ENCODE measurements at places on chromosomes 11 and 22.

DNA sequence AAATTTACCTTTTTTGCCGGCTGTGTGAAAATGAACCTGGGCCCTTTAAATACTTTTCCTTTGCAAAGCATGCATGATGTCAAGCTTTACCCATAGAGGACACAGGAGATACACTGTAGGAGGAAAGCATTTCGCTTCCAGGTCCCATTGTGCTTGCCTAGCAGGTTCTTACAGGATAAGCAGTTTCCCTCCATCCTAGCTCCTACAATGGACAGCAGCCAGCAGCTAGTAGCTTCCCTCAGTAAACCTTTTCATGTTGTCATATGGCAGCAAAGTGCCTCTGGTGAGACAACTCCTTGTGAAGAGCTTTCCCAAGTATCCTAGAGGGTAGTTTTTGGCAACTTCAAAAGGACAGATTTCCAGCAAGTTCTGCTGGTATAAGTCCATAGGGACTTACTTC is 78.4 kb downstream of the RBFOX2 start:
- no peak for DNase-seq

DNA sequence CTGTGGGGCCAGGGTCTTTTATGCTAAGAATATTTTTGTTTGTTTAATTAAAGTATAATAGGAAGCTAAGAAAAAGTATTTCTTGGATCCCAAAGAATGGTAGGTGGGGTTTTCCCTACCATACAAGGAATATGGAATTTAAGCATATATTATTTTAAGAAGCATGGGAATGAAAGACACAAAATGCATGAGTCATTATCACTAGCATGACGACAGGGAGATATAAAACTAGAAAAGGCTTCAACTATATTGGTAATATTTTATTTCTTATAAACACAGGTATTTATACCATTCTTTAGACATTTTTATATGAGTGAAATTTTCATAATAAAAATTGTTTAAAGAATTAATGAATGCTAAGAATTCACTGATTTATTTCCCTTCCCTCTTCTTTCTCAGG is 39.3 kb upstream of the SOX6 start:
- DNase-seq = no peak

GRCh38 chr11:123460012-123460700 is 30.1 kb downstream of the GRAMD1B start:
- DNase-seq = no peak

DNA sequence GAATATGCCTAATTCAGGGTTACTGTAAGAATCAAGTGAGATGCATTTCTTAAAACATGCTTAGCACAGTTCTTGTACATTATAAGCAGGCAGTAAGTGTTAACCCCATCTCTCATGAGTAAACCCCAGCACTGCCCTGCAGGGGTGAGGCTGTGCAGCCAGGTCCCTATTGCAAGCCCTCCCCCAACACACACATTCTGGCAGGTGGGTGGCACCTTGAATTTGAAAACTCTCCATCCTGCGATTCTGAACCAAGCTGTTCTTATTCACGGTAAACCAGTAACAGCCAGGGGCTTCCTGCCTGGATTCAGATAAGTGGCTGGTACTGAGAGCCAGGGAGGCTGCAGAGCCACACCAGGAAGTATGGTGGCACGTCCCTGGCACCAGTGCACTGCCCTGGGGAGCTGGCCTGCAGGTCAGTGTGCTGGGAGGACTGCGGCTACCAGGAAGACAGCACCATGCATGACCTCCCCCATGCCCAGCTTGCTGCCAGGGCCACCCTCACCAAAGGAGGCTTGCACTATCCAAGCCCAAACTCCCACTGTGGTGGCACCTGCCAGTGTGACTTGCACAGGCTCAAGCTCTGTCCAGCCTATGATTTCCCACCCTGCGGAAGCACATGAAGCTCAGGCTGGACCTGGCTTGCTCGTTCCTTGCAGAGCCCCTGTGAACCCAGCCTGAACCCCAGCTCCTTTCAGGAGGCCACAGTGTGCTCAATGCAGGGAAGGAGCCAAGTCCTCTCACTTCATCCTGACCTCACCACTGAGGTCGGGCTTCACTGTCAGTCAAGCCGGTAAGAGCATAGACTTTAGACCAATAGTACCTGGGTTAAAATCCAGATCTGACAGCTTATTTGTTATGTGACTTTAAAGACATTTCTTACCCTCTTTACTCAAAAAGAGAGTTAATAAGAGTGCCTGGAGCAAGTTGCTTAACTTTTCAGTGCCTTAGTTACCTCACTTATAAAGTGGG is 88.1 kb downstream of the MICAL2 start:
- no peak for DNase-seq

DNA sequence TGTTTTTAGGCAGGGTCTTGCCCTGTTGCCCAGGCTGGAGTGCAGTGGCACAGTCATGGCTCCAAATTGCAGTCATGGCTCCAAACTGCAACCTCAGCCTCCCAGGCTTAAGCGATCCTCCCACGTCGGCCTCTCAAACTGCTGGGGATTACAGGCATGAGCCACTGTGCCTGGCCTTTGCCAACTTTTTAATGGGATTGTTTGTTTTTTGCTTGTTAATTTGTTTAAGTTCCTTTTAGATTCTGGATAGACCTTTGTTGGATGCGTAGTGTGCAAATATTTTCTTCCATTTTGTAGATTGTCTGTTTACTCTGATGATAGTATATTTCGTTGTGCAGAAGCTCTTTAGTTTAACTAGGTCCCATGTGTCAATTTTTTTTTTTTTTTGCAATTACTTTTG is 10.0 kb upstream of the SCGB1D1 start:
- no peak for DNase-seq

DNA sequence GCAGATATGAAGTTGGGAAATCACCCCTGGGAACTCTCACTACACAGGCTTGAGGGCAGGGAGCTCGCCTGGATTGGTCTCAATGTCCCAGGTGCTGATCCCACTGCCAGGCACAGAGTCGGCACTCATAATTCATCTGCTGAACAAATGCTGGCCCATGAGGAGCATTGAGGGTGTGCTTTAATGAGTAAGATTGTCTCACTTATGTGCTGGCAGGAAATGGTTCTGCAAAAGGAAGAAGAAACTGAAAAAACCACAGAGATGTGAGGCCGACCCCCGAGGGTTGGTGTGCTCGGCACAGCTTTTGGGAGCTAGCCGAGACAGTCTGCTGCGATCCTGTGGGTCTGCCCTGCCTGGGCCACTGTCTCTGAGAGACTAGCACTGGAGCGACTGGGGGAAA is 9.4 kb downstream of the PLAAT2 start:
- no peak for DNase-seq

DNA sequence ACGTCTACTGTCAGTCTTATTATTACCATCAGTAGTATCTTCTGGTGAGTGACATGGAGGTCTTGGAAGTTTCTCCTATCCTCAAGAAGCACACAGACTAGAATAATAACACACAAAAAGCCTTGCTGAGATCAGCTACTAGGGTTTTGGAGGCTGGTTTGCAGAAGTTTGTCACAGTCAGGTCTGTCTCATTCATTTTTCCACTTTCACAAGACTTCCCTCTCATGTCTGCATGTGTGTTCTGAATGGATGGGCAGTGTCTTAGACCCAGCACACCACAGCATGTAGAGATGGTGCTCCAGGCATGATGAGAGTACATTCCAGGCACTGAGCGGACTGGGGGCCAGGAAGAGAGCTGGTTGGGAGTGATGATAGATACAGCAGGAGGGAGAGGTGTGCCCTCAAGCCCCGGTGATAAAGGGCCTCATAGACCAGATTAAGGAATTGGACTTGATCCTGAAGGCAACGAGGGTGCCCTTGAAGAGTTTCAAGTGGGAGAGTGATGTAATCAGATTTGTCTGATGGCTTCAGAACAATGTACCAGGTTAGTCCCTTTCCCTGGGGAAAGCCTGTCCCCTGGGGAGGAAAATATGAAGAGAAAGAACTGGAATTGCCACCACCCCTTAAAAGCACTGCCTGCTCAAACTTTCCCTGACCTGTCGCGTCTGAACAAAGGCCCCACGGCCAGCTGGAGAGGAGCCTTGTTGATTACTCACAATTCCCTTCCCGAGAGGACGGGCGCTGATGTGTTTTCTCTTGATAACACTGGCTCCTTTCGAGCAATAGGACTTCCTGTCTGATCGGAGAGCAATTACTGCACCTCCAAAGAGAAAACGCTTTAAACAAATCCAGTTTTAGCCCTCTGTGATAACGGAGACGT is 45.1 kb upstream of the LMO2 start:
- peak; percentile 55 for DNase-seq

DNA sequence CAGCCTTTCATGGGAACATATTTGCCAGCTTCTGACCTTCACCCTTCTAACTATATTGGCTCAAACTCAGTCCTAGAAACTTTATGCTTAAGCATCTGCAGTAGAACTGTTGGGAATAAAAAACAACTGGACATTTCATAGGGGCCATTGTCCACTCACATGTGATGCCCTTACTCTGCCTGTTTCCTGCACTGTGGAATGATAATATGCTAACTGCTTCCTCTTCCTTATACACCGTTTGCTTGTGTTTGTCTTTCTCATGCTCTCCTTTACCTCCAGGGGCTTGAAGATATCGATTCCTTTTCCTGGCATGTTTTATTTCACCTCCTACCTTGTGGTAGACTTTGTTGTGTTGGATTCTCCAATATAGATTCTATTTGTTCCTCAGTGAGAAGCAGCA is 333.0 kb upstream of the DDI1 start:
- DNase-seq = no peak

- no peak for DNase-seq
Measured at GRCh38 chr11:9775398-9775779, 111.5 kb downstream of the SWAP70 start.

DNA sequence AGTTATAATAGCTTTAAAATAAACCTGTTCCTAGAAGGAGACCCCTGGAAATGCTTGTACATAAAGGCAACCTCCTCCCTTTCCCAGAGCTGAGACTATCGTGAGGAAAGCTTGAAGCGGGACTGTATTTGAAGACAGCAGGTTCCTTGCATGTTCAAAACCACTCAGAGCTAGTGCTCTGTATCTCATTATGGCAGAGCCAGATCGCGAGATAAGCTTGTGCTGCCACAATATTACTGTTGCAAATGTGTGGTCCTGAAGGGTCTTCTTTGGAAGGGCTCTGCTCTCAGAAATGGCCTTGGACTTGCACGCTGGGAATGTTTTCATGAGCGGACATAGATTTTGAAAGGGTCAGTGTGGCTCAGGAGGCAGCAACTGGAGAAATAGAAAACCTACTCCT is 168.2 kb downstream of the KIRREL3 start:
- DNase-seq = no peak

- peak; percentile 72 for DNase-seq
Measured at GRCh38 chr22:23110190-23110921, 31.4 kb downstream of the RSPH14 start.

GRCh38 chr11:26688701-26689100 is 33.2 kb downstream of the SLC5A12 start:
- no peak for DNase-seq

GRCh38 chr22:40535642-40536041 is 100.9 kb downstream of the MRTFA start:
- DNase-seq = no peak

GRCh38 chr11:123135863-123136446 is 59.1 kb downstream of the CLMP start:
- DNase-seq = no peak

DNA sequence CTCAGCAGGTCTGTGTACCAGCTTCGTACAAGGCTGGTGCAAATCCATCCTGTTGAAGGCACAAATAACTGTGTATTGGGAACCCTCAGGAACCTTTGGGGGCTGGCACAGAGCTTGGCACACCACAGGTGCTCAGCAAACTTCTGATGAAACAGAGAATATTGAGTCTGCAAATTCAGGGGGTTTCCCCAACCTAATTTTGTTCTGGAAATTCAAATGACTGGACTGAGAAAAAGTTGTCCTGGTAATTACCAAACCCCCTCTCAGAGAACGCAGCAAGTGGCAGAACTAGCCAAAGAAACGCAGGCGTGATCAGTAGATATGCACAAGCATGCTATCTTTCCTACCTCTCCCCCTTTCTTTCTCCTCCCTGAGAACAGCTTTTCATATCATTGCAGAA is 47.6 kb downstream of the LIF start:
- no peak for DNase-seq

GRCh38 chr11:97345032-97345431 is 955.2 kb downstream of the JRKL start:
- no peak for DNase-seq

DNA sequence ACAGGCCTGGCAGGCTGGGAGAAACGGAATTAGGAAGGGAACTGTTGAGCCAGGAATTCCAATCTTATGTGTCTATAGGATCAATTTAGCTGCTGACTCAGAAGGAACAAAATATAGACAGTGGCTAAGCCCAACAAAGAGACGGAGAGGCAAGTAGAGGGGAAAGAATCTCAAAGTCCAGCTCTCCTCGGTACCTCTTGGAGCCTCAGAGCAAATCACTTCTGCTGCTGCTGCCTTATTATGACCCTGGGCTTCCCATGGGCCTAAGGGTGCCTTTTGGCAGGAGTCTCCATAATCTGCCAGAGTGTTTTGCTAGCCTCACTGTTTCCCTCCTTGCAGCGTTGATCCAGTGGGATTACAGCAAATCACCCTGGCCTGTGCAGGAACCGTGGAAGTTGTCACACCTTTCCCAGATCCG is 31.7 kb downstream of the PAX6 start:
- peak; percentile 34 for DNase-seq

DNA sequence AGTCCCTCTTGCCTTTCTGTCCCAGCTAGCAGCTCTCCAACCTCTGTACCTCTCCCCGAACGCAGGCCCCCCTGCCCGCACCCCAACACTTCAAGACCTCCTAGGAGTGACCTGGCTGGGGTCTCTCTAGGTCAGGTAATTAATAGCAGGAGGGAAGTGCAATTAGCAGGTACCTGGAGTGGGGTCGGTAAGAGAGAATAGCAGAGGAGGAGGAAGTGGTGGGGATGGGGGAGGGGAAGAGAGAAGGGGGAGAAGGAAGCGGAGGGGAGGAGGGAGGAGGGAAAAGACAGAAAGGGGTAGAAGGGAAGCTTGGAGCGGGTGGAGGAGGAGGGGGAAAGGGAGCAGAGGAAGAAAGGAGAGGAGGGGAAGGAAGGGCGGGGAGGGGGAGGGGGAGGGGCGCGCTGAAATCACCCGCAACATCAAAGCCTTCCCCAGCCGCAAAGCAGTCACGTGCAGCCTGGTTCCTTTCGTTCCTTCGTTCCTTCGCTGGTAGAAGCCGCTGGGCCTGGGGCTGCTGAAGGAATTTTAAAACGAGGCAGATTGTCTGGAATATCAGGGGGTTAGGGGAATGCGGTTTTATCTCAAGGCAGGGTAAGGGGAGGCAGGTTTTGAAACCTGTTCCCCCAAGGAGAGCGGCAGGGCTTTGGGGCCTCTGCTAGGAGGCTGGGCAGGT is 29.3 kb upstream of the TCF20 start:
- DNase-seq = no peak

DNA sequence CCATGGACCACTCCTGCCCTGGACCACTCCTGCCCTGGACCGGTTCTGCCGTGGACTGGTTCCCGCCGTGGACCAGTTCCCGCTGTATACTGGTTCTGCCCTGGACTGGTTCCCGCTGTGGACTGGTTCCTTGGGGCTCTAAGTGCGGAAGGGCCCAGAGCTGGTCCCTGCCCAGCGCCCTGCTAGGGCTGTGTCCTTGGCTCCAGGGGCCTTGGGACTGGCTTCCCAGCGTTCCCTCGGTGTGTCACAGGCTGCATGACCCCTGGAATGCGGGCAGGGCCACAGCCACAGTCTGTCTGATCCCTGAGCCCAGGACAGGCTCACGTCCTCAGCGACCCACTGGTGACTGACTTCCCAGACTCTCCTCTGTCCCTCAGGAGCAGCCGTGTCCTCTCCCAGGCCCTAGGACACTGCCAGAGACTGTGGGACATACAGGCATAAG is 412.2 kb downstream of the TBC1D22A start:
- no peak for DNase-seq

Data from right hindlimb (tissue), 1 donor.